Islet precursor cell (in vitro differentiated cells): ENCODE measurements at places on chromosomes 12 and 14.

- no peak for DNase-seq
Measured at GRCh38 chr12:104710940-104711689, 247.0 kb downstream of the SLC41A2 start.

GRCh38 chr12:126447346-126447745, 1382.1 kb downstream of the AACS start:
- DNase-seq: no peak

DNA sequence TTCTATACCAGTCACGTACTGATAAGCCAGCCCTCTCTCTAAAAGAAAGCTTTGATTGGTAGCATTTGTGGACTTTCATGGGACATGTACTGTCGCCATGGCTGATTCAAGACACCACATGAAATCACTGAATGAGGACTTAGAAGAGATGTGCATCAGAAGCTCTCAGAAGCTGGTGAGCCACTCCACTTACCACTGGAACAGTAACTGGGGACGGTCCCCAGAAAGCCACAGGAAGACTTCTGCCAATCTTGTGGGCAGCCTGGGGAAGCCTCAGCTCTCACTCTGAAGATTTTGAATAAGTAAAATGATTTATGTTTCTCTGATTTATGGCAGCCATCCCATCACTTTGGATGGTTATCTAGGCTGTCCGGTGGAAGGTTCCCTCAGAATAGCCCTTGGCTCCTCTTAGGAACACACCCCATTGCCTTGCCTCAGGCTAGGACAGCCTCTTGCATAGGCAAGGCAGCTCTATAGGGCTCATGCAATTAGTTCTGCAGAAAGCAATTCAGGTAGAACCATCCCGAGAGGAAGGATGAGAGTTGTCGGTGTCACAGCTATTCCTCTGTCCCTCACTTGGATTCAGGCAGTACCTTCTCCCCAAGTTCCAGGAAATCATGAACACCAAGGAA, 9.8 kb downstream of the DHRS1 start:
- DNase-seq: no peak

- DNase-seq: no peak
Measured at GRCh38 chr14:23242076-23242475, 4.3 kb downstream of the RNF212B start.

- no peak for DNase-seq
Measured at GRCh38 chr14:42664190-42664589, 1057.5 kb downstream of the LRFN5 start.

- DNase-seq: no peak
Measured at GRCh38 chr12:659090-659683, 4.1 kb downstream of the NINJ2 start.

GRCh38 chr12:130953771-130954543, at the start of gene ADGRD1:
ADGRD1 (plus strand) TSS chr12:130953907; CDS start chr12:130954466, 559 bp downstream.
- peak; percentile 91 for DNase-seq

DNA sequence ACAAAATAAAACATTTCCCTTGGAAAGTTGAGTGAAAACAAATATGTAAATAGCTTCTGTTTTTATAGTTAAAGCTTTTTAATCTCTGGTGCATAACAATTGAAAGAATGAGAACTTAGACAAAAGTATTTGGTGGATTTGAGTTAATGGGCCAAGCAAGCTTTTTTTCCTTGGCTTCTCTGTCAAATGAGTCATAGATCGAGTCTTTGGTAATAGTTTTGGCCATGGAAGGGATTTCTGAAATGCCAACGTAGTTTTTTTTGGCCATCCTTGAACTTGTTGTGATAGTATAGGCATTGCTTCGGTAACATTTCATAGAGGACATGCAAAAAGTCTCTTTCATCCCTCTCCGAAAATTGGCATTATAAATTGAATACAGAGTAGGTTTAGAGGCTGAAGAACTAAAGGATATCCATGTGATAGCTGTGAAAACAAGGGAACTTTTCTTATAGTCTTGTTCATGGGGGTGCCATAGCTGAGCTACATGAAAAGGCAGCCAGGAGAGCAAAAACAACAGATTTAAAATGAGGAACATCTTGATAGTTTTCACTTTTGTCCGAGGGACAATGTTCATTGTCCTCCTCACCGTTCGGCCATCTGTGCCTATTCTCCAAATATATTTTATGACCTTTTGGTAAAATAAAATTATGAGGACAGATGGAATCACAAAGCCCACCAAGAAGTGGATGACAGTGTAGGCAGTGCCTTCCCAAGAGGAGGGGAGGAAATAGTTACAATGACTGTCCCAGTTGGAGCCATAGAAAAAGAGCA, 34.7 kb downstream of the GPR19 start:
- DNase-seq: no peak

GRCh38 chr14:56189307-56189706, 71.1 kb downstream of the PELI2 start:
- no peak for DNase-seq

GRCh38 chr12:130524759-130525158, 187.1 kb downstream of the PIWIL1 start:
- DNase-seq: no peak

- no peak for DNase-seq
Measured at GRCh38 chr14:71231521-71232393, 324.5 kb downstream of the PCNX1 start.

GRCh38 chr14:55065411-55065810, 14.0 kb downstream of the MAPK1IP1L start:
- no peak for DNase-seq

- peak; percentile 46 for DNase-seq
Measured at GRCh38 chr12:115926037-115926670, 351.3 kb downstream of the MED13L start.

DNA sequence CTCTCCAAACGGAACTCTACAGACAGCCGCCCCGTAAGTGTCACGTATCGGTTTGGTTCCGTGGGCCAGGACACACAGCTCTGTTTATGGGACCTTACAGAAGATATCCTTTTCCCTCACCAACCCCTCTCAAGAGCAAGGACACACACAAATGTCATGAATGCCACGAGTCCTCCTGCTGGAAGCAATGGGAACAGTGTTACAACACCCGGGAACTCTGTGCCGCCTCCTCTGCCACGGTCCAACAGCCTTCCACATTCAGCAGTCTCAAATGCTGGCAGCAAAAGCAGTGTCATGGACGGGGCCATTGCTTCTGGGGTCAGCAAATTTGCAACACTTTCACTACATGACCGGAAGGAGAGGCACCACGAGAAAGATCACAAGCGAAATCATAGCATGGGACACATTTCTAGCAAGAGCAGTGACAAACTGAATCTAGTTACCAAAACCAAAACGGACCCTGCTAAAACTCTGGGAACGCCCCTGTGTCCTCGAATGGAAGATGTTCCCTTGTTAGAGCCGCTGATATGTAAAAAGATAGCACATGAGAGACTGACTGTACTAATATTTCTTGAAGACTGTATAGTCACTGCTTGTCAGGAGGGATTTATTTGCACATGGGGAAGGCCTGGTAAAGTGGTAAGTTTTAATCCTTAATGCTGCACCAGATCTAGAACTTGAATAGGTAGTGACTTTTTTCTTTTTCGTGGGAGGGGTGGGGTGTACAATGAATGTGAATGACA, 69.7 kb downstream of the WDR20 start:
- DNase-seq: peak; percentile 75

DNA sequence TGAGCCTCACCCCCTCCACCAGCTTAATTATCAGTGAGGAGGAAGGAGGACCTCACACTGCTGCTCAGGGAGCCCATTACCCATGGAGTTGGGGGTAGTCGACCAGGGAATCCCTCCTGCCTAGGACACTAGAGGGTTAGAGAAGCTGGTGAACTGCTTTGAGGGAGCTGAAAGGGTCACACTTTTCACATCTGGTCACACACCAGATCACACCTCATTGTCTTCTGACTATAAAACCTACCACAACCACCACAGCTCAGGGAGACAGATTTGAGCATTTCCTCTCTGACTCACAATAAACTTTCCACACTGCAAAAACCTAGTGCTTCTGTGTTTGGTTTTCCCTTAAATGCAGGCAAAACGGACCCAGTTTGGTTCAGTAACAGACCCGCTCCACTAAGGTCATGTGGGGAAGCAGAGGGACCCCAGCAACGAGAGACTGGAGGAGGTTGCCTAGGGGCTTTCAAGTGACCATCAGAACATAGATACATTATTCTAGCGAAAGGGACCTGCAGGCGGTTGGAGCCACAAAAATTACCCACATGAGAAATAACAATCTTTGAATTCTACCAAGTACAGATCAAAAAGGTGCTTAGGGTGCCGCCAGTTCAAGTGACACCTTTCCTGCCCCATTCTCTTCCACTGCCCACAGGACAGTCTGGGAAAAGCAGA, 151.4 kb upstream of the AVPR1A start:
- DNase-seq: no peak

DNA sequence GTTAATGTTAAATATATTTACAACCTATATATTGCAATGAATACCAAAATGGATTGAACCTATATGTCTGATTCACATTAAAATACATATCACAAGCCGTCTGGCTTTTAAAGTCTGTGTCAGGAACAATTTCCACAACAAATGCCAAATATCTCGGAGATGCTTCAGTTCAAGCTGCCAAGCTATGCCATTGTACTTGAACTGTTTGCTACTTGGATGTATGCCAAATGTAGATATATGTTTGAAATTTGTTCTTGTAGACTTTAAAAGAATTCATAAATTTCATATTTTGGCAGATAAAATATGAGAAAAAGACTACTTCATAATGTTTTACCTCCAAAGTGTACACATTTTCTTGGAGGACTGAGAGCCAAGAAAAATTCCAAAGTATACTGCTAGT, 37.0 kb downstream of the WASHC3 start:
- no peak for DNase-seq

- DNase-seq: no peak
Measured at GRCh38 chr14:49691031-49691430, 1.9 kb upstream of the KLHDC1 start.

- DNase-seq: no peak
Measured at GRCh38 chr14:87102811-87103378, 890.1 kb downstream of the GALC start.
